ENCODE measurements at places on chromosomes 11 and 22.

- DNase-seq: no peak
Observed at GRCh38 chr11:134858783-134859480, 446.9 kb upstream of the B3GAT1 start.

GRCh38 chr11:99920956-99921355 is 766.1 kb upstream of the ARHGAP42 start:
- no peak for DNase-seq

- DNase-seq: no peak
Observed at GRCh38 chr11:89205378-89205777, 27.7 kb downstream of the TYR start.

DNA sequence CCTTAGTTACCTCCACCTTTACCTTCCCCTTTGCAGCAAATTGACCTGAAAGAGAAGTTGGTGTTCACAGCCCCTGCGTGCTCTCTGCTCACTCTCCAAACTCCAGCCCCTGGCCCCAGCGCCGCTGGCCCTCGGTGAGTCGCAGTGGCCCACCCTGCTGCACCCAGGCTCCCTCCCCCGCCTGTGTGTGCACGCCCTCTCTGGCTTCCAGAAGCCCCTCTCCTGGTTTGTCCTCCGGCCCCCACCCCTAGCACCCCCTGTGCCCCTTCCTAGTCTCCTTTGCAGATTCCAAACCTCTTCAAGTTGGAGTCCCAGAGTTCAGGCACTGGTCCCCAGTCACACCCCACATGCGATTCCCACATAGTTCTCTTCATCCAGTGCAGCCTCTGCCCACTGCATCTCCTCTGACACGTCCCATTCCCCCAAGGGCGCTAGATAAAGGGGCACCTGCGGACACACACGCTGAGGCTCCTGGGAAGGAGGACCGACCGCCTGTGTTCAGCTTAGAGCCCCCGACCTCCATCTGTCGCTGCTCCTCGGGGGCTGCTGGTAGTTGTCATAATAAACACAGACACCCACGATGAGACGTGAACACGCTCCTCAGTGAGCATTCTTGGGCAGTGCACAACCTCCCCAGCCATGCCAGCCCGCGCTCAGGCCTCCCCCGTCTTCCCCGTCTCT is 1.5 kb upstream of the PHRF1 start:
- no peak for DNase-seq

DNA sequence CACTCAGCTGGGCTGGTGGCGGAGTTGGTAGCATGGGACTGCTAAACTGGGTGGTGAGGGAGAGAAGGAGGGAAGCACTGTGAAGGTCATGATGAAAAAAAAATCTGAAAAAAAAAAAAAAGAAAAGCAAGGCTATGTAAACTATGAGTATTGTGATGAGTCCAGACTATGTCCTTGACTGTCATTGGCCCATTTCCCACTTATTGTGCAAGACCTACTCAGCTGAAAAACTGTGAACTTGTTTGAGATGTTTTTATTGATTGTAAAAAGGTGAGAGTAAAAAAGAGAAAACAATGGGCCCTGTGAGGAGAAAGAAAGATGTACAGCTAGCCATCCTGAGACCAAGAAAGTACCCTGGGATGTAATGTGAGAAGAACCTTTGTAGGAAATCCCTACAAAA is 798.4 kb upstream of the TENM4 start:
- DNase-seq: no peak

- no peak for DNase-seq
Observed at GRCh38 chr11:15144347-15144746, 29.6 kb downstream of the INSC start.

DNA sequence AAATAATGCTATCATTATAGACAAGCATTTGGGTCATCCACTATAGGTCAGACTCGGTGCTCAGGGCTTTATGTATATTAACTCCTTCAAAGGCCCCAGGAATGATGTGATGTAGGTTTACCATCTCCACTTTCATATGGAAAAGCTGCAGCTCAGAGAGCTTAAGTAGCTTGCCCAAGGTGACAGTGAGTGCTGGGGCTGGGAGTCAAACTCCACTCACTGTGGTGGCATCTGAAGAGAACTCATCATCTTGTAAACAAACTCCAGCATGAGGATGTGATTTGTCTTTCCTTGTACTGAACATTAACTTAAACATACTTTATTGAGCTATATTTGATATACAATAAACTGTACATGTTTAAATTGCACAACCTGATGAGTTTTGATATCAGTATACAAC is 25.4 kb downstream of the TENM4 start:
- DNase-seq: no peak

DNA sequence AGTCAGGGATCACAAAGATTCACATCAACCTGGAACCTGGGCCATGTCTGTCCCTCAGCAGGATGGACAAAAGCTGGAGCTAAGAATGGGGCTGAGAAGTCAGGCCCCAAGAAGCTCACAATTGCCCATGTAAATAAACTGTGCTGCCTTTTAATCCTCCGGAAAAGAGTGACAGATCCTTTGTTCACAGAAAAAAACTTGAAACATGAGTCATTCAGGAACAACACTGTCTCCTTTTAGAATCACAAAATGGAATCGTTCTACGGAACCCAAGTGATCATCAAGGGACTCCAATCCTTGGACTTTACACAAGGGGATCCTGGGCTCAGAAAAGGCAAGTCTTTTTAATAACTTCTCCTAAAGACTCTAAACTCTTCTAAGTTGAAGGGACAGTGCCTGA is 36.1 kb downstream of the RELT start:
- no peak for DNase-seq

GRCh38 chr11:114877976-114878375 is 199.6 kb downstream of the NXPE2 start:
- no peak for DNase-seq

GRCh38 chr22:23059284-23059948 is 10.9 kb upstream of the GNAZ start:
- no peak for DNase-seq

DNA sequence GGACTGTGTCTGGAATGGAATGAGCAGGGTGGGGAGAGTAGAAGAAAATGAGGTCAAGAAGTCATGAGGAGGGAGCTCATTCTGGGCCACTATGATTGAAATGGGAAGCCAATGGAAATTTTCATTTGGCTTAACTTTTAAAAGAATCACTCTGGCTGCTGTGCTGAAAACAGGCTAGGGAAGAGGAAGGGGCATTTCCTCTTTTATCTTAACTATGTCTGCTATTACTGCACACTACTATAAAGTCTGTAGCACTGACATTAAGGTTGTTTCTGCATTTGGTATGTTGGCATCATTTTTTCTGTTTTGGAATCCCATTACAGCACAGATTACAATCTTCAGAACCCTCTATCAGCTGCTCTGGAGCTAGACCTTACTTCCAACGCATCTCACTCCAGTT is 8.2 kb downstream of the PATL1 start:
- DNase-seq: no peak

DNA sequence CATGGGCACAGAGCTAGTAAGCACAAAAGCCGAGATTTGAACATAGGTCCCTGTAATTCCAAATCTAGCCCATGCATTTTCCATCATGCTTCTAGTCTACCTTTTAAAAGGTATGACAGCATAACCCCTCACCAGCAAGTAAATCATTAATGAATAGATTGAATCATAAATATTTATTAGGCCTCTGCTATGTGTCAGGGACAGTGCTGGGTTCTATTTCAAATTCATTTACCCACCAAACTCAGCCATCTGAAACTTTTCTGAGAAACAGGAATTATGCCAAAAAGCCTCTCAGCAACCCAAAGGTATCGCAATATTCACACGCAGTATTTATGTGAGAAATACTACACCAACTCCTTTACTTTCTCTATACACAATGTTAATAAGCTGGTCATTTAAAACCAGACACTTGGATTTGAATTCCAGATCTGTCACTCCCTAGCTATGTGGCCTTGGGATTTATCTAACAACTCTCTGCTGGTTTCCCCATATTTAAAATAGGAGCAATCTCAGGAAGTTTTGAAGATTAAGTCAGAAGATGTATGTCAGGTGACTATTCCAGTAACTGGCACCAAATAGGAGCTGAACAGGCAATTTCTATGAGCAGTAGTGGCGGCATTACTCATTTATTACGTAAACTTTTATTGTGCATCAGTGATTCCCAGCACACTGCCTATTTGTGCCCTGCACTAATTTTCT is 191.4 kb downstream of the TENM4 start:
- no peak for DNase-seq

- no peak for DNase-seq
Observed at GRCh38 chr11:40885250-40885954, 574.0 kb downstream of the LRRC4C start.

DNA sequence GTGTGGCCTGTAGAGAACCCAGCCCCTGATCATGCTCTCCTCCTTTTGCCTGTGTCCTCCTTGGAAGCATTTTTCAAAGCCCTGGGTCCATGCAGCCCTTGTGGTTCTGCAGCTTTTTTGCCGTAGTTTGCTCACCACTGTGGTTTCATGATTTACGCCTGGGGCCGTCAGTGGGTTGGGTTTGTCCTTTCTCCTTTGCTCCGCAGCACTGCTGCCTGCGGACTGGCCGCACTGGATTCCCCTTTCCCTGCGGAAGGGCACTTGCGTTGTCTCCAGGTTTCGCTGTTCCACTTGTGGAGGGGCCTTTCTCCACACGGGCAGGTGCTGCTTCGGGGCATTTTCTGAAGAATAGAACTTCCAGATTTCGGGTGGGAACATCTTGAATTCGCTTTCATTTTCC is 1260.9 kb downstream of the BRD1 start:
- DNase-seq: no peak

DNA sequence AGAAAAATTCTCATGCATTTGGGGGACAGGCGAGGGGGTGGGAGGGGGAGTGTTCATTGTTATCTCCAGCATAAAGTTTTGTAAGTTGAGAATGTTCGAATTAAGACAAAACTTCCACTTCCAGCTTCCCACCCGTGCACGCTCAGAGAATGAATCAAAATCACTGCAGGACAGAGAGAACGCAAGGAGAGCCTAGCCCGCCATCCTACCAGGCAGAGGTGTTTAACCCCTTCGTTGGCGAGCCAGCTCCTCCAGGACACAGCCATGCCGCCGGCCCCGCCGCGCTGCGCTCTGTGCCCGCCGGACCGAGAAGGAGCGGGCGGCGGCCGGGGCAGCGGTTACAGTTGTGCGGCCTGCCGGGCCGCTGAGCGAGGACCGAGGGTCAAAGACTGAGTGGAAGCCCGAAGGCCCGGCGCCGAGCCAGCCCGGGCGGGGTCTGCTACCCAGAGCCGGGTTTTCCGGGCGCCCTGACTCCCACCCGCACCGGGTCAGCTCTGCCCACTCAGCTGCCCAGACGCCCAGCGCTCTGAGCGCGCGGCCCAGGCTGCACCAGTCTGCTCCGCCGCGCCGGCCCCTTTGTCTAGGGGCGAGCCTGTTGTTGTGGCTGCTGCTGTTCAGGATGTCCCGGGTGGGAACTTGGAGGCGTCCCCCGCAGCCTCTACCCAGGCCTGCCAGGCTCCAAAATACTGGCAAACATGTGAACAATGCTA is at the start of gene NOX4:
TSS of gene NOX4 (minus strand) at position 395 of the 710 bp plus-strand sequence. CDS start at position 266, 129 bp downstream.
- no peak for DNase-seq

DNA sequence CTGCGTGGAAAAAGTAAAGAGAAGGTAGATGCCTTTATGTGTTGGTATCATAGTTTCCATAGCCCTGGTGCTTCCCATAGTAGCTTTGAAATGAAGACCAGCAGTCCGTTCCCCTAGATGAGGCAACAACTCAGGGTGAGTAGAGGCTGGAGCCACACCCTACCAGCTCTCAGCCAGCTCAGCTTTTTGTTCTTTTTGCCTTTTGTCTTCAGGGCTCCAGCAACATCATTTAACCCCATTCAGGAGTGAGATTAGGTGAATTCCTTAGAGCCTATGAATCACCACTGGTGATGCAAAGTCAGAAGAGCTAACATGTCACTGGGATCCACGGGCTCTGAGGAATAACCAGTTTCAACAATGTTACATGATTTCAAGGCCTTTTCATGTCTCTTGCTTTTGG is 14.0 kb upstream of the SESN3 start:
- no peak for DNase-seq

GRCh38 chr22:30307041-30307574 is 17.8 kb upstream of the CASTOR1 start:
- no peak for DNase-seq

GRCh38 chr22:37137131-37137530 is 12.6 kb downstream of the IL2RB start:
- no peak for DNase-seq

DNA sequence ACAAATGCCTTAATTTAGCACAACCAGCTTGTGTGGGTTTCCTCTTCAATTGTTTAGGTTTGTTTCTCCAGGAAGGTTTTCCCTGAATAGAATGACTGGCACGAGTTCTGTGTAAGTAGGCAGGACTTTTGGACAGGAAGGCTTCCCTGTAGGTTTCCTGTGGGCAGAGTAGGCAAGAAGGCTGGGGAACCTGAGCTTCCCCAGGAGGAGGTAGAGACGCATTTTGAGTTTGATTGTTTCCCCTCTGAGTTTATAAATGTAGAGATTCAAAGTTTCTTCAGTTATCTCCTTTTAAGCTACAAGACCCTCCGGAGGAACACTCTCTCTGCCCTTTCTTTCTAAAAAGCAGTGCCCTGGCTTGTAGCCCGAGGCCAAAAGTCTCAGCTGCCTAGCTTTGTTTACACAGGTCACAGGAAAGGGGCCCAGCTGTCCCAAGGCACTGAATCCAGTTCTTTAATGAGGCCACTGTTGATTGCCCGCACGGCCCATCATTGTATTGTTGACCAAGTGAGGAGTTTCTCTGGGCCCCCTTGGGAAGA is 66.6 kb upstream of the RDX start:
- no peak for DNase-seq

- DNase-seq: no peak
Observed at GRCh38 chr11:8289492-8289918, 25.8 kb upstream of the LMO1 start.

DNA sequence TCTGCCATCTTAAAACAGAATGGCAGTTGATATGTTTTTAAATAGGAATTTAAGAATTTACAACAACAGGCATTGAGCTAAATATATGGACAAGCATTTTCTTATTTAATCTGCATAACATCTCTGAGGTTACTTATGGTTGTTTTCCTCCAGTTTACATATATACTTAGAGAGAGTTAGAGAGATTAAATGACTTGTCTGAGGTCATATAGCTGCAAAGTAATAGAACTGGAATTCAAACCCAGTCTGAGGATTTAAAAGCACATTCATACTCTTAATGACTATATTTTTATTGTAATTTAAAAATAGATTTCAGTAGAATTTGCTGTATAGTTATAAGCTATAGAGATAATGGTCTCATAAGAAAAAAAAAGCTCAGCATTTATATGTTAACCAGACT is 81.4 kb upstream of the GRIK4 start:
- no peak for DNase-seq
